ENCODE measurements at places on chromosomes 11 and 22.

DNA sequence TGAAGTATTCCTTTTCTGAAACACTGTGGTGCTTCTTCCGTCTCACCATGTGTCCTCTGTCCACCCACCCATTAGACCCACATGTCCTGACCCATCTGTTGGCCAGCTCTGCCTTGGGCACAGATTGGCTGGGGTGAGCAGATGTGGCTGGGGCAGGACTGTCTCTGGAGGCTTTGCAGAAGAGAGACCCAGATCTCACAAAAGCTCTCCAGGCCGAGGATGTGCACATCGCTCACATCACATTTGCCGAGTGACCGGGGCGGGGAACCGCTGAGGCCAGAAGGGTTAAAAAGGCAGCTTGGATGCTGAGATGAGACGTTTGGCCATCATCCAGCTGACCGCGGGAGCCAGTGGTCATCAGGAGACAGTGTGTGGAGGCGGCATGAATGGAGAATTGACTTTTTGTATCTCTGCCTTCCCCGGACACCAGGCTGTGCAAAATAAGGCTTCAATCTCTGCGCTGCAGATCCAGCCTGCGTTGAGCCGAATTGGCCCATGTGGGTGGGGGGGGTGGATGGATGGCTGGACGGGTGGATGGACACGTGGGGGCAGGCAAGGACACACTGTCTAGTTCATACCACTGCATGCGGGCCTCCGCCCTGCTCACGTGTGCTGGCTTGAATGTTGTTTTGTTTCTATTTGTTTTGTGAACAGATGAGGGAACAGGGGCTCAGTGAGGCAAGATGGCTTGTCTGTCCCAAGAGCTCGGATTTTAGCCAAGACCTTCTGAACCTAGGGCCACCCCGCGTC is 6.1 kb downstream of the IFITM10 start:
- DNase-seq = no peak

- DNase-seq = no peak
Observed at GRCh38 chr11:116118138-116118470, 613.9 kb upstream of the CADM1 start.

- no peak for DNase-seq
Observed at GRCh38 chr22:40791241-40791640, 27.9 kb downstream of the SLC25A17 start.

DNA sequence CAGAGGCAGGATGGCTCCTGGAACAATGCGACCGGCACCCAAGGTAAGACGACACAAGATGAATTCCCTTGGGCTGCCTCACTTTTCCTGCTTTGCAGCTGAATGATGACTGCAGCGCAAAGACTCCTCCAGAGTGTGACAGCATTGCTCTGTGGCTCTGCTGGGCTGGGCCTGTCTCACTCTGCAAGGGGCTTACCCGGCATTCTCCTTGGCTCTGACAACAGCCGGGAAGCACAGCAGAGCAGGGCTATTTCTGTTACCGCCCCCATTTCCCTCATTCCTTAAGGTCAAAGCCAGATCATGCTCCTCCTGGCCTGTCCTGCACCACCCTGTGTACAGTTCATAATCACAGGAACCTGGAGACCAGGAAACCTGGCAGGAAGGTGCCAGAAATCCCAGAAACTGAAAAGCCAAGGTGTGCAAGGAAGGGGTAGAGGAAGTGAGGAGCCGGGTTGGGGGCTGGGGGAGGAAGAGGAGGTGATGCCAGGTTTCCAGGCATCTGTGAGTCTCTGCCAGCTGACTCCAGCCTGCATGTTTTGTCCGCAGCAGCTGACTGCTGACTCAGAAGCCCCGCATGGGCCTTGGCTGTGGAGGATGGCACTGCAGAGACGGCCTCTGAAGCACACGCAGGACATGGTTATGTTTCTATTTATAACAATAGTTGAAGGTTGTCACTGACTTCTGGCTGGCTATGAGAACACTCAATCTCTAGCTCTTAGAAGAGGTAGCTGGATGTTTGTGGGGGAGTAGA is 113.6 kb downstream of the MICAL3 start:
- peak; percentile 85 for DNase-seq

DNA sequence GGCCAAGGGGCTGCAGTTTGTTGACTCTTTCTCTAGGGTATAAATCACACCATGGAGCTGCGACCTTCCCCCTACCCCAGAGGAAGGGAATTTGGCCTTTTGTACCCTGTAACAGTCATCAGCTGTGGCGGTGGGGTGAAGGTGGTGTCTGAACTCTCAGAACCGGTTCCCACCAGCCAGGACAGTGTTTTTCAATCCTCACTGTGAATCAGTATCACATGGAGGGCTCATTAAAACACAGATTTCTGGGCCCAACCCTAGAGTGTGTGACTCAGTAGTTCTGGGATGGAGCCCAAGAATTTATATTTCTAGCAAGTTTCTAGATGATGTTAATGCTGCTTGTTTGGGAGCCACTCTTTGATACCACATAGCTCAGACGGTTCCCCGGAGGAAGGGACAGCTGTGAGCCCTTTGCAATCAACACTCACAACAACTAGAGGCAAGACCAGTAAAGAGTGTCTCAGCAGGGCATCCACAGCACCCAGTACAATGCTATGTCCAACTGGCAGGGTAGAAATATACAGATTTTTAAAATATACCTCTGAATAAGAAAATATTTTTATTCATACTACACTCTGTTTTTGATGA is 43.9 kb upstream of the FAT3 start:
- no peak for DNase-seq

DNA sequence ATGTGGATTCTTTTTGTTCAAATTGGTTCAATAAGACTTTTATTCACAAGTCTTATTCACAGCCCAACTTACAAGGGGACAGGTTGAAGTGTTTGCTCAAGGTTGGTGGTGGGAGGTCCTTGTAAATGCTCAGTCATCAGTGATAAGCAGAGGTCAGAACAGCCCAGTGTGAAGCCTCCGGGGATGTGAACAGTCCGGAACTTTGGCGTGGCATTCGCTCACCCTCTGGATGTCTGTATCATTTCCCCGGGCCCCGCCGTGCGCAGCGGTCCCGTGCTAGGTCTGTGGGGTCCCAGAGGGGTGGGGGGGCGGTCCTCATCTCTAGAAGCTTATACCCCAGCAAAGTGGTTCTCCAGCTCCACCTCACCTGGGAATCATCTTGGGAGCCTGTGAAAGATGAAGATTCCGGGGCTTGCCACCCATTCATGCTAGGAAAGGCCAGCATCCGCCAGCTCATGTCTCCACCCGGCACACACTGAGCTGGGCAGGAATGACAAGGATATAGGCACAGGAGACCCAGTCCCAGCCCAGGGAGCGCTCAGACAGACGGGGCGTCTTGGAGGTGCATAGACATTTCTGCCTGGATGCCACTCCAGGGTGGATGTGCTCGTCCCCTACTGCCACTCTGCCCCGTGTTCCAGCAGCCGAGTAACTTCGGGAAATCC is 327.5 kb downstream of the TBC1D22A start:
- no peak for DNase-seq

DNA sequence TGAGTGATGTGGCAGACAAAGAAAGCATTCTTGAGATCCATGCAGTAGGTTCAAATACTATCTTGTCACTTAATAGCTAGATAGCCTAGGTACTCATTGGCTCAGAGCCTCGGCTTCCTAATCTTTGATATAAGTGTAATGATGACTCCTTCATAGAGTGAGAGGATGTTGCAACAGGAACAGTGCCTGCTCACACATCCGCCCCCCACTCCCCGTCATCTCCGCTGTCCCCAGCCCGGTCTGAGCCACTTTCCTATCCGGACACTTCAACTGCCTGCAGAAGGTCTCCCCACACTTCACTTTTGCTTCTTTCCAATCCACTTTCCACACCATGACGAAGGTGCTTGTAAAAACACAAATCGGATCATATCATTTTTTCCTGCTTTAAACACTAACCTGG is 128.8 kb downstream of the NTM start:
- DNase-seq = no peak

GRCh38 chr11:44916331-44916730 is 34.4 kb downstream of the TP53I11 start:
- DNase-seq = no peak

DNA sequence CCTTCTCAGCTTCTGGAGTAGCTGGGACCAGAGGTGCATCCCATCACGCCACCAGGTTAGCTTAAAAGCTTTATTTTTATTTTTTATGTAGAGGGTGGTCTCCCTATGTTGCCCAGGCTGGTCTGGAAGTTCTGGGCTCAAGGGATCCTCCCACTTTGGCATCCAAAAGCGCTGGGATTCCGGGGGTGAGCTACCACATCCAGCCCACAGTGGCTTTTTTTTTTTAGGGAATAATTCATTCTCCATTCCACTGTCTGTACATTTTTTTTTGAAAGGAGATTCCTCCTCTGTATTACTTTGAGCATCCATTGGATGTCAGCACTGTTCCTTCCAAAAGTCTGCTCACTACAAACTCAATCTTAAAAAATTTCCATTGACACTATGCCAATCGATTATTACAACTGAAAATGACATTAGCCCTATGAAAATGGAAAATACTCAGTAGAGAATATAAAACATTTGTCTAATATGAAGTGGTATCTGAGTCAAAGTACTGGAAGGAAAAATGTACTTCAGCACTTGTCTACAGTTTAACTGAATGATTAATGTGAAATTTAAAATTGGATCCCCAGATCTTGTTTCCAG is 1.3 kb upstream of the LPXN start:
- peak; percentile 22 for DNase-seq

GRCh38 chr11:30876663-30877396 is 290.7 kb upstream of the MPPED2 start:
- no peak for DNase-seq

DNA sequence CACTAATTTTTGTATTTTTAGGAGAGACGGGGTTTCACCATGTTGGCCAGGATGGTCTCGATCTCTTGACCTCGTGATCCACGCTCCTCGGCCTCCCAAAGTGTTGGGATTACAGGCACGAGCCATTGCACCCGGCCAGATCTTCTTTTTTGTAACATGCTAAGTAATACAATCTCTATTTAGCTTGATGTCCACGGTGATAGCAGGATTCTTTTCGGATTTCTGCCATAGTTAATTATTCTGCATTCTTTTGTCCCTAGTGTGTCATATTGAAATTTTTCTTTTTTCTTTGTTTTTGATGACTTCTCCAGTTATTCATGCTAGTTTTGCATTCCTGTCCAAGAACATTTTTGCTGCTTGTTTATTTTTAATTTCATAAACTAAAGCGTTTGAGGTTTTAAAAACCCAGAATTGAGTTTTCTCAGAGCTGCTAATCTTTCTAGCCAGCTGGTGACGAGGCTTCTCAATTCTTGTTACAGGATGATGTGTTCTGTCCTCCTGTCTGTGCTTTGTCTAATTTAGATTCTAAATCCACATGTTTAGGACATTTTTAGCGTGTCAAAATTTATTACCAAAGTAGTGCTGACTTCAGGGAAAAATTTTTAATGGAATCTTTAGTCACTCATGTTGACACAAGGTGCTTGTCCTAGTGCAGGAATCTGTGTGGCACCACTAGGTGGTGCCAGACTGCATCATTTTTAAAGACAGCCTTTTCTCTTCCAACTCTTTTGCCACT is 21.8 kb downstream of the NF2 start:
- peak; percentile 75 for DNase-seq

DNA sequence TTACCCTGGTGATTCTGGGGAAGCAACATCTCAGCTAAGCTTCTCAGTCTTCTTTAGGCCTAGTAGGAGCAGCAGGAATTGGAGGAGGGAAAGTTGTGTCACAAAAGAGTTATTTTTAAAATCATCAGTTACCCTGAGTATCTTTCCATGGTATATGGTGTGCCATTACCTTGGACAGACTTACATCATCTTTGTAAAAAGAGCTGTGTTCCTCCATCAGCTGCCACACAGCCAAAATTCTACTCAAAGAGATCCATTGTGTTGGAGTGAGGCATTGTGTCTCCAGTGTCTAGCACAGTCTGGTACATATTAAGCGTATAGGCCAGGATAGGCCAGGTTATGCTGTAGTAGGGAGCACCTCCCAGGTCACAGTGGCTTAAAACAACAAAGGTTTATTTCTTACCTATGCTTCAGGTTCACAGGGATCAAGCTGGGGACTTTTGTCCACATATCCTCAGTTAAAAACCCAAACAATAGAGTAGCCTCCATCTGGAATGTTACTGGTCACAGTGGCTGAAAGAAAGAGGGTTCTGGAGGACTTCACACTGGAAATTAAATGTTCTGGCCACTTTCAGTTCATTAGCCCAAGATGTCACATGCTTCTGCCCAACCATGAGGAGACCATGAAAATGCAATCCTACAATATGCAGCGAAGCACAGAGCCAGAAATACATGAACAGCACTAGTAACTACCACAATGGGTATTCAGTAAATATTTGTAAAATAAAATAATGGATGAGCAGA is 9.9 kb upstream of the TMPRSS5 start:
- no peak for DNase-seq

DNA sequence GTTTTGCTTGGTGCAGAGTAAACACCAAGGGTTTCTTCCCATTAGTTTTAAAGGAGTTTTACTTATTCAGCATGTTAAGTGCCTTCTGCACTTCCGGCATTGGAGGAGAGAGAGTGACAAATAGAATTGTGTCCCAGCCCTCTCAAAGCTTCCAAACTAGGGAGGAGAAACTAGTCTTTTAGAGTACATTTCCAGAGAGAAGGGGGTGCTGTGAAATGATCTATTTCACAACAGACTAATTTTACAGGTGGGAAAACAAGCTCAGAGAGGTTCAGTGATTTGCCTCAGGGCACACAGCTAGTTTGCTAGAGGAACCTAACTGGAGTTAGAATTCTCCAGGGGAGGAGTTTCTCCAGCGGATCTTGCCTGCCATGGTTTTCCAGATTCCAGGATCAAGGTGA is 12.6 kb downstream of the MPST start:
- no peak for DNase-seq

- DNase-seq = peak; percentile 54
Observed at GRCh38 chr11:12717851-12718291, 43.6 kb downstream of the TEAD1 start.

GRCh38 chr11:67644472-67645418 is 5.2 kb upstream of the TBX10 start:
- no peak for DNase-seq

- no peak for DNase-seq
Observed at GRCh38 chr11:33533386-33534052, 167.1 kb downstream of the C11orf91 start.

GRCh38 chr11:72899238-72899637 is 85.0 kb downstream of the ATG16L2 start:
- no peak for DNase-seq
